ENCODE measurements at places on chromosomes 2 and 18. TPM values are rescaled to one million over a fixed set of nuclear protein-coding genes. Genes with fewer than 3 reads are reported as not detected.

ERFE gene
- total RNA-seq: 3.8 TPM

MC2R gene
- total RNA-seq: not detected

CYS1 gene
- total RNA-seq: 0.43 TPM

CYRIA gene
- 1.4 TPM for total RNA-seq

ERICH2 gene
- 1.7 TPM for total RNA-seq

PLCD4 gene
- 1.0 TPM for total RNA-seq

CDKL4 gene
- total RNA-seq: 0.34 TPM

SCG2 gene
- 0.28 TPM for total RNA-seq

TANC1 gene
- 34.5 TPM for total RNA-seq

HOXD8 gene
- not detected for total RNA-seq

RSAD2 gene
- total RNA-seq: 1.1 TPM

Data from nasal cavity respiratory epithelium epithelial cell of viscerocranial mucosa (primary cell).